ENCODE measurements at places on chromosomes 16 and 17. TPM values are rescaled to one million over a fixed set of nuclear protein-coding genes. Genes with fewer than 3 reads are reported as not detected.

PPP1R27 gene
- polyA plus RNA-seq = 90.6 TPM

GPRC5C gene
- 38.7 TPM for polyA plus RNA-seq

OR1A1 gene
- polyA plus RNA-seq = not detected

IGFALS gene
- 0.44 TPM for polyA plus RNA-seq

MYH8 gene
- polyA plus RNA-seq = 2,354 TPM

B9D1 gene
- 6.3 TPM for polyA plus RNA-seq

TBC1D3E gene
- polyA plus RNA-seq = not detected

DNA sequence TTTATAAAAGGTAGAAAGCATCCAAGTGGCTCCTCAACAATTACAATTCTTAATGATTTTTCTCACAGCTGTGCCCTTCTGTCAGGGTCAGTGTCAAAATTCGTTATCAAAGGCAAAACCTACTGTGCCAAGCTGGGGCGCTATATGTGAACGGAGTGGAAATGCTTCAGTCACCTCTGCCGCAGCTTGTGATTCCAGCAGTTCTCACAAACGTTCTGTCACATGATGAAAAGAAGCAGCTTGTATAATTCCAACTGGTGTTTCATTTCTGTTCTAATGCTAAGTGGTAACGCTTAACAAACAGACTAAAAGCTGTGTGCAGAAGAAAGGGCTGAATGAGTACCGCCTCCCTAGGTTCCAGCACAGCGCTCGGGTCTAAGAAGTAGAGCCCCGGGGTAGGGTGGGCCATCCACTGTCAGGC is 14.2 kb downstream of the PLD6 start:
- no peak for DNase-seq

DNA sequence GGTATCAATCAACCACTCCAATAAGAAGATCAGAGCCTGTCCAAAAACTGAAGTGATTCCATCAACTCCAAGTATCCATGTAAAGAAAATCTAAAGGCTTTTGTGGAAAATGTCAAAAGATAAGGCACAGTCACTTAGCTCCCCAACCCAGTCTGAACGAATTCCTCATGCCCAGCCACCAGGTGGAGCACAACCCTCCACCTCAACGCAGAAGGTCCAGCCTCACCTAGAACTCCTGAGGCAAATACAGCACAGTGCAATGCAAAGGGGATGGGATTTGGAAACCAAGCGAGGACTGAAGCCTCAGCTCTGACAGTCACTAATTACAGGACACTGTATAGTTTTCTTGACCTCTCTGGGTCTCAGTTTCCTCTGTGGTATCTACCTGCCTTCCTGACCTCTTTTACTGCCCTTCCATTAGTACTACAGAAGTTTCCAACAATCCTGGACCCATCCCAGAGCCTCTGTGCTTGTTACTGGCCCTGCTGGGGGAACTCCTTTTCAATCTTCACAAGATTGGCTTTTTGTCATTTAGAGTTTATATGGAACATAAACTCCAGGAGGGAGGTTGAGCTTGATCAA is 2.0 kb downstream of the NCBP3 start:
- no peak for DNase-seq

- DNase-seq = no peak
Measured at GRCh38 chr16:83727018-83727417, 80.8 kb upstream of the HSBP1 start.

- no peak for DNase-seq
Measured at GRCh38 chr17:48491527-48492273, 39.1 kb downstream of the HOXB1 start.

- no peak for DNase-seq
Measured at GRCh38 chr16:84559311-84559932, 55.0 kb upstream of the MEAK7 start.

DNA sequence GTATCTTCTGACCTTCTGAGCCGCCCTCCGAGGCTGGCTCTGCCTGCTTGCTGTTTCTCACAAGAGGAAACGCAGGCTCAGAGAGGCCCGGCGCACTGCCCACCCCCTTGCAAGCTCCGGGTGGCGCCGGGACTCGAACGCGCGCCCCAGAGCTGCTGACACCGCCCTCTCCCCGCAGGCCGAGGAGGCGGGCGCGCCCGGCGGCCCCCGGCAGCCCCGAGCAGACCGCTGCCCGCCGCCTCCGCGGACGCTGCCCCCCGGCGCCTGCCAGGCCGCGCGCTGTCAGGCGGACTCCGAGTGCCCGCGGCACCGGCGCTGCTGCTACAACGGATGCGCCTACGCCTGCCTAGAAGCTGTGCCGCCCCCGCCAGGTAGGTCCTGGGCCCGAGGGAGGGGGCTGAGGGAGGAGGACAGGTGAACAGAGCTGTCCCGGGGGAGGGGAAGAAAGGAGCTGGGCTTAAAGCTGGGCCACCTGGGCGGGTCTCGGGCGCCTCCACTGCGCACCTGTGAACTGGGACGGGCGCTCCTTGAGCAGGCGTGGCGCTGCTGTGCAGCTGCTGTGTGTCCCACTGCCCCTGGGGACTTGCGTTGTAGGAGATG is 18.2 kb downstream of the WFDC1 start:
- no peak for DNase-seq

- no peak for DNase-seq
Measured at GRCh38 chr16:58885528-58886170, 151.5 kb upstream of the GOT2 start.

GRCh38 chr17:48352630-48353029 is 77.4 kb downstream of the SKAP1 start:
- DNase-seq = no peak

GRCh38 chr16:57997528-57998265 is 2.8 kb downstream of the ZNF319 start:
- no peak for DNase-seq

DNA sequence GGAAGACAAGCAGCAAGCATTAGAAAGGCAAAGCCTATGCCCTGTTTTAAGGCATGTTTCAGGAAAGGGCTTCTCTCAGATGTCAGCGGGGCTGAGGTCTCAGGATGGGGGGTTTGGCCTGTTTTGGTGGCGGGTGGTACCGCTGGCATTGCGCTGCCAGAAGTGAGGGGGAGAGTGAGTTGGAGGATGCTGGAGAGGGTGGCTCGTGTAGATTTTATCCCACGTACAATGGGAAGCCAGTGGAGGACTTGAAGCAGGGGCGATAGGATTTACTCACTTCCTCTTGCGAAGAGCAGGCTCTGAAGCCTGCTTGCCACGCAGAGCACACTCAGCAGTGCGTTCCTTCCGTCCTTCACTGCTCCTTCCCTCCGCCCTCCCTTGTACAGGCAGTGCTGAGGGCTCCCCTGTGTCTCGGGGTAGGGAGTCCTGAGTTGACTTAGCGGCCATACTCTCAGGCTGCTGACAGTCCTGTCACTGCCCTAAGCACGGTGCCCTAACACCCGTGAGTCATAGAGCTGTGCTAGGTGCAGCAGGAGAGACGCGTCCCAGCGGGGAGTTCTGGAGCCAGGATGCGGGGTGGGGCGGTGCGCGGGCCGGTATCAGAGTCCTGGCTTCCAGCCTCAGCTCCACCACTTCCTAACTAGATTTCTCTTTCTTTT is 113.1 kb downstream of the SNX29 start:
- DNase-seq = no peak

DNA sequence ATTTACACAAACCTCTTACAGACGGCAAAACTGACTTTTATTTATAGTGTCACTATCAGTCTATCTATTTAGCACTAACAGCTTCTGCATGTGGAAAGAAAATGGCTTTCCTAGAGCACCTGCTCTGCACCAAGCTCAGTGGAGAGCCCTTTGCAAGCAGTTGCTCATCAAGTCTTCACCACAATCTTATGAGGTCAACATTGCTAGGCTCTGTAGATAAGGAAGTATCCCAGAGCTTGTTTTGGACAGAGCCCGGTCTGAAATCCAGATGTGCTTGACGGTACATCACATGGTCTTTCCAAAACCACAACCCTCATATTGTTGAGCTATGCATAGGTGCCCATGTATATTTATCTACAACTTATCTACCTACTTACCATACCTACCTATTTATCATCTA is 572.7 kb upstream of the CDH5 start:
- DNase-seq = no peak

GRCh38 chr17:11996722-11997146 is 541 bp downstream of the ZNF18 start:
- DNase-seq = no peak

DNA sequence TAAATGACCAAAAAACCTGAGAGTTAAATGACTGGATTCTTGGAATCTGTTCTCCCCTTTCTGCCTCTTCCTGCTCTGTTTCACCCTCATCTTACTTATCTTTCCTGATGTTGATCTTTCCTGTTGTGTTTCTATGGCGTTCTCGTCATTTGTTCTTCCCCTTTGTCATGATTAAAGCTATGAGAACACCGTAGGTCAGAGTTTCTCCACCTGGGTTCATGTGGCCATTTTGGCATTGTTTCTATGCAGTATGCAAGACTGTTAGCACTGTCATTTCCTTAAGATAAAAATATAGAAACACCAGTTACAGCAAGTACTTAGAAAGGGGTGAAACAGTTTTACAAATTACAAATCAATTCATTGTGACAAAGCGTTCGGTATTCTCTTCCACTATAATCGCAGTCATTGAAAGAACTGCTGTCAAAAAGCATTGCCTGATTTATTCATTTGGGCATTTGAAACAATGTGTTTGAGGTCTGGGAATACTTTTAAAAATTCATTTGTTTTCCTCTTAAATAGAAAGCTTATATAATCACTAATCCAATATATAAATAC is 166.0 kb downstream of the PHKB start:
- DNase-seq = no peak

GRCh38 chr16:85049706-85050305 is 22.2 kb downstream of the KIAA0513 start:
- DNase-seq = no peak

- no peak for DNase-seq
Measured at GRCh38 chr17:65170839-65171238, 33.7 kb downstream of the RGS9 start.

DNA sequence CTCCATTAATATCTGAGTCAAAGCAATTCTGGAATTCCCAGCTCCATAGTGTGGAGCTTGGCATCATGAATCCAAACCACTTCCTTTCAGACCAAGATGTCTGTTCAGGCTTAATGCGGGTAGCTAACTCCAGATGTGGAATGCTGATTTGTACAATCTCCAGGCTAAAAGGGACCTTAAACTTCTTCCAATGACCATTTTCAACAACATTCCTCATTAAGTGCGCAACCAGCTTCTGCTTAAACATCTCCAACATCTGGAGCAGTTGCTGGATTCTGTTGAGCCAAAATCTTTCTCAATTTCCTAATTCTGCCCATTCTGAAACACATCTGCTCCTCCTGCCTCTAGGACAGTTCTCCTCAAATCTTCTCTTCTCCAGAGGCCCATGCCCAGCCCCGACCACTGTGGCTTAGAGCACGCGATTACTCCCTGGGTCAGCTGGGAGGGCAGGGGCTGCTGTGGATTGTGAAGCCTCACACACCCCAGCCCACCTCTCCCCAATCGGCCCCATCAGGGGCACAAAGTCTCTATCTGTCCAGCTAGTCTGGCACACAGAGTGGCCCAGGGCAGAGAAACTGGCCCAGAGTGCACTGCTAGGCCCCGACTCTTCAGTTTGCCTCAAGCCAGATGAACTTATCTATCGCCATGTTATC is 36.2 kb downstream of the ASPA start:
- DNase-seq = no peak
